ENCODE measurements at places on chromosomes 5 and 9.

- DNase-seq, result no peak
Measured at GRCh38 chr9:12735665-12736064, 39.2 kb upstream of the LURAP1L start.

- no peak for DNase-seq
Measured at GRCh38 chr9:95142728-95143127, 174.8 kb downstream of the FANCC start.

DNA sequence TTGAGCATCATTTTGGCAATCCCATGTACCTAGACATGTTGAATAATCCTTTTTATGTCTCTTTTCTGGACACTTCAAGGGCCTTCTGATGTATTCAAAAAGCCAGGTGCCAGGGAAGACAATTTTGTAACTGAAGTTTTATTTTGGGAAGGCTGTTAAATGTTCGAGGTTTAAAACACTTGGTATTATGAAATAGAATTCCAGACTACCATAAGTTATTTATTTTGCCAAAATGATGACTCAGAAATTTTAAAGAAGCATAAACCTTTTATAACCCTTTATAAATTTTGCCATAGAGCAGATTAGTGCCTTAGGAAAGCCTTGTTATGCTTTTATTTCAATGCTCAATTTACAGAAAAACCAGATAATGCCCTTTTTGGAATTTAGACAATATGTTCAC, 30.3 kb upstream of the UHRF2 start:
- DNase-seq, result peak; percentile 65

DNA sequence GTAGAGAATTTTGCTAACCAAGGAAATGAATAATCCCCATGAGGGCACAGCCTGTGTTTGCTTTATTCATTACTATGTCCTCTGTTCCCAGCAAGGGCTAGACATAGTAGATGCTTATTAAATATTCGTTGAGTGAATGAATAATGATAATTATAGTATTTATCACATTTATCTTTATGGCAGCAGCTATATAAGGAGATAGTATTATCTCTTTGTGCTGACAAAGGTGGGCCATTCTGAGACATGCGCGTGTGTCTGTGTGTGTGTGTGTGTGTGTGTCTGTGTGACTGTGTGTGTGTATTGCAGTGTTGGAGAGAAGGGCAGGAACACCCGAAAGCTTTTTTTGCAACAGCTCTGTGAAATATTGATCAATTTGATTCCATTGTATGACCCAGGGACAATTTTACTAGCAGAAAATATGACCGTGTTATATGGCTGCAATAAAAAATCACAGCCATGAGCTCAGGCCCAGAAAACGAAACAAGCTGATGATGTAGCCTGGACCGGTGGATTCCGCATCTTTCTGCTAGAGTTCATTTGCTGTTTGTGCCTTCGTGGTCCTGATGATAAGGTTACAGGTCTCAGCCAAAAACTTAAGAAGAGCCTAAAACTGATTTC, 39.8 kb downstream of the ZNF618 start:
- DNase-seq, result no peak

- no peak for DNase-seq
Measured at GRCh38 chr5:124276166-124276565, 470.3 kb downstream of the ZNF608 start.

DNA sequence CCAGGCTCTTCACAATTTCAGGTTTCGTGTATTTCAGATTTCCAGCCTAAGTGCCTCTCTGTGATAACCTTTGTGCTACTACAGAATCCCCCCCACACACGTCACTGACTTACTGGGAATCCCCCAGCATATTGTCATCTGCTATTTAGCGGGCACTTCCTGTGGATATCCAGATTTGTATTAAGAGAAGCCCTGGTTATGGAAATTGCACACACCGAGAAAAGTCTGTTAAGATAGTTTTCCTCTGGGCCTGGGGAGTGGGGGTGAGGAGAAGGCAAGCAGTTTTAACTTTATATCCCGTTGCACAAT, 269.9 kb downstream of the MED10 start:
- DNase-seq, result no peak

GRCh38 chr9:87006956-87007355, 59.6 kb upstream of the GAS1 start:
- no peak for DNase-seq

GRCh38 chr5:174159327-174160114, 114.0 kb downstream of the NSG2 start:
- no peak for DNase-seq

DNA sequence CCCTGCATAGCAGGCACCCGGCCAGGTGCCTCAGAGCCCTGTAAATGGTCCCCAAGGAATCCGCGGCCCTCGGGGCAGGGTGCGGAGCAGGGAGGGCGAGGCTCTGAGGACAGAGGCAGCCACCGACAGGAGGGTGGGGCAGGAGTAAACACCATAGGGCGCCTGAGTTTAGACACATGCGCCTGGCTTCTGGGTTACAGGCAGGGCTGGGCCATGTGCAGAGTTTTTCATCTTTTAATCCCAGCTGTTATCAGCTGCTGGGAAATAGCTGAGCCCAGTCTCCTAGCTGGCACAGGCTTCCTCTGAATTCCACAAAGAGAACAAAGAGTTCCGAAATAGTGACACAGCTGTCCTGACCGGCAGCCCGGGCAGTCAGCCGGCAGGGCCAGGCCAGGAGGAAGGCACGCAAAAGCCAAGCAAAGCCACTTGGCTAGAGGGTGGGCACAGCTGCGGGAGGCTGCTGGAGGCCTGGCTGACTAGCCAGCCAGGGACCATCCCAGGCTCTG, 98.9 kb upstream of the PHYKPL start:
- DNase-seq, result peak; percentile 1

DNA sequence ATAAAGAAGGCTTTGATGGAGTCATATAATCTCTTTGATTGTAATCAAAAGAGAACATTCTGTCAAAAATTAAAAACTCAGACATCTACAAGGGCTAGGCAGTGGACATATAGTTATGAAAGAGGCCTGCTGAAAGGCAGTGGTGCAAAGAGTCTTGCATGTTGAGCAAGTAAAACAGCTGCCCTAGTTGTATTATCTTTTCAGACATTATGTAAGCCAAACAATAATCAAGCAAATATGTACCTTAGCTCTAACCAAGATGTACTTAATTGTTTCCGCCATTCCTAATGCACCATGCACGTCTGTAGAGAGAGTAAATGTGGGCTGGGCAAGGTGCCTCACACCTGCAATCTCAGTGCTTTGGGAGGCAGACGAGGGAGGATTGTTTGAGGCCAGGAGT, 14.3 kb downstream of the GAPT start:
- DNase-seq, result no peak

DNA sequence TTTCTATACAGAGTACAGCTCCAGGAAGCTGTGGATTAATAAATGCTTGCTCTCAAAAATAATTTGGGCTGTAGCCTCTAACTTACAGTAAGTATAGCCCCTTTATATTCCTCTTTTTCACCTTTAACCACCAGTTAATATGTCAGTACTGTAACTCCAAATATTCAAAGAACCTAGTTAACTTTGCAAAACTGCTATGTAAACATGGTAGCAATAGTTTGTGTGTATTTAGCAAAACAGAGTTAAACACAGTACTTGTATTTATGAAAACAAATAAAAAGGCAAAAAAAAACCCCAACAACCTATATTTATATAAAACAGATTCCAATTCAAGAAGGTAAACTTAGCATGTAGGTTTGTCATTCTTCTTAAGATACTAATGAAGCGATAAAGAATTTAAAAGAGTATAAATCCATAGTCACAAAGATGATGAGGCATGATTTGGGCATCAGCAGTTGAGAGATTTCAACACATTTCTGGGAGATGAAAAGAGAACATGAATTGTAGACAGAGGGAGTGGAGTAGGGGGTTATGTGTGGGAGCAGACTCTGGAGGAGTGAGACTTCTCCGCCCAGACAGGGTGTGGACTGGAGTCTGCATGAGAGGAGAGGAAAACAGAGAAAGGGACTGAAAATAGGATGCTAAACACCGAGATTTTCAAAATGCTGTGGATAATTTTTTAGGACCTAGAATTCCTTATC, 47.0 kb upstream of the F2RL1 start:
- DNase-seq, result peak; percentile 48

DNA sequence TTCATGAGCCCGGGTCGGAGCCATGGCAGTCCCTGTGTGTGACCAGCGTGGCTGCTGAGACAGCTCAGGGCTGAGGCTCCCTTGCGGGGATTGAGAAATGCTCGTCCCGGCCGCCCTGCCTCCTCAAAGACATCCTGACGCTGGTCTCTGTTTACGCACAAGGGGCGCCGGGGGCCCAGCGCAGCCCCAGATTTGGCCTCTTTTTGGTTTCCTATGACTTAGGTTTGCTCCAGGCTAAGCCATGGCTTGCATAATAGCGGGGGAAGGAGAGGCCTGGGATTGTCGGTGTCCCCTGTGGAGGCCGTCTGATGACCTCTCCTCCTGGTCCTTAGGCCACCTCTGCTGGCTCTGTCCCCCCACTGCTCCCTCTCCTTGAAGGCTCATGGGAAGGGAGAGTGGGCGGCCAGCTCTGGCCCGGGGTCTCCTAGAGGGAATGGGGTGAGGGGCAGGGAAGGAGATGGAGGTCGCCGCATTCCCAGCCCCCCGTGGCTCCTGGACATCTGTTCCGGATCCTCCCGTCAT, 3.5 kb downstream of the LAMC3 start:
- no peak for DNase-seq

- DNase-seq, result peak; percentile 54
Measured at GRCh38 chr5:124599028-124599973, 147.1 kb downstream of the ZNF608 start.

GRCh38 chr9:77743386-77743785, 95.3 kb upstream of the GNA14 start:
- peak; percentile 84 for DNase-seq

DNA sequence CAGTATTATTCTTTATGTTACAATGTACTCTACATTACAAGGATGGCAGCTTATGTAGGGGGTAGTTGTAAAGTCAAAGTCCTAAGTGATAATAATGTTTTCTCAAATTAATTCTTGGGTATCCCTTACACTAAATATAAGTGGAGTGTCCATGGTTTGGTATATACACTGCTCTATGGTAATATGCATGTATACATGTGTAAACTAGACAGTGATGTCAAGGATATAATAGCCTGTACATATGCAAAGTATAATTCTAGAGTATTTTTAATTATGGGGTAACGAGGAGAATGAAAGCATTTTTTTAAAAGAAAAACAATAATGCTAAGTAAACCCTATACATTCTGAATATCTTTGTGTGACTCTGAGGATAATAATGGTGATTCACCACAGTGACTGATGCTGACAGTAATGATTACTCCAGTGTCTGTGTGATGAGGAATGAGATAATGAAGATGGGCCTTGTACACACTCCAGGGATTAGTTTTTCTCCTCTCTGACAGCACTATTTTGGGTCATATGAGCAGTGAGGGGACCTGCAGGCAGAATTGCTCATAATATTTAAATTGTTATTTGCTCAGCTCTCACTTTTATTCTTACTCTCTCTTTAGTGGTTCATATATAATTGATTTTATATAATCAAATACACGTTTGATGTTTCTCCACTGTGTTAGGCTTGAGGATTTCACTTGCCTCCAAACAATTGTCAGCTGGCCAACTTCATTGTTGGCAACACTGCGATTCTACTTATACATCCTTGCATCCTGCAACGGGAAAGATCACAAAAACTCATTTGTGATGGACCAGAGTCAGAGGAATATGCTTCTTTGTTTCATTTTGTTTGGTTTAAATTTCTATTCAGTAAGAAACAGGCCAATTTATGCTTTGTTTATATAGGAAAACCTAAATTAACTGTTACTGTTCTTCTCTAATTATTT, 88.2 kb downstream of the NREP start:
- DNase-seq, result no peak

- no peak for DNase-seq
Measured at GRCh38 chr9:113922160-113922559, 46.1 kb downstream of the ZNF618 start.

DNA sequence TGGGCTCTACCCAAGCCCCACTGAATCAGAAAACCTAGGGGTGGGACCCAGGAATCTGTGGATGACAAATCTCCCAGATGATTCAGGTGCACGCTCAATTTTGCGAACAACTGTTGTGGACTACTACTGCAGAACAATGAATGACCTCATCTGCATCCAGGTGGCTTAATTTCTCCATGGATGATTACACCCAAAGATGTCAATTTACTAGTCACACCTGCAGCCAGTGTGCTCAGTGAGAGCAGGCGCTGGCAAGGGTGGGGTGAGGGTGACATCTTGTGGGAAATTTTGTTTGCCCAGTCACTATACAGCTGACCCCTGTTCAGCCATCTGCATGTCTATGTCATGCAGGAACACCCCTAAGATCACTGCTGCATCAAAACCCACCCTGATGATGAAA, 118.2 kb downstream of the ENTREP1 start:
- no peak for DNase-seq

- DNase-seq, result peak; percentile 47
Measured at GRCh38 chr5:38547257-38547656, 9.2 kb downstream of the LIFR start.

- DNase-seq, result no peak
Measured at GRCh38 chr5:42520957-42521356, 97.7 kb downstream of the GHR start.

- peak; percentile 47 for DNase-seq
Measured at GRCh38 chr5:59893429-59894227, at the start of gene PDE4D. TSS of gene PDE4D (minus strand) at chr5:59893726.

DNA sequence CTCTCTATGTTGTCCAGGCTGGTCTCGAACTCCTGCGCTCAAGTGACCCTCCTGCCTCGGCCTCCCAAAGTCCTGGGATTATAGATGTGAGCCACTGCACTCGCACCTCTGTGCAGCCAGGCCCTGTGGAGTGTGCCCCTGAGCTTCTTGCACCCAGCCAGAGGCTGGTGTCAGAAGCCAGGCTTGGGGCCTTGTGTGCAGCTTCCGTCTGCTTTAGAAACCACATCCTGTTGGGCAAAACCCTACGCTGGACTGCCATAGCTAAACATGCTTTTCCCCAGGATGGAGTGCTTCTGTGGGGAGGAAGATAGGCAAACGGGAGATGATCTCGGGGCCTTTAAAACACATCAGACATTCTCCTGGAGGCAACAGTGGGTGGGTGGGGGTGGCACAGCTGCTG, 40.1 kb downstream of the PRRT1B start:
- DNase-seq, result no peak

DNA sequence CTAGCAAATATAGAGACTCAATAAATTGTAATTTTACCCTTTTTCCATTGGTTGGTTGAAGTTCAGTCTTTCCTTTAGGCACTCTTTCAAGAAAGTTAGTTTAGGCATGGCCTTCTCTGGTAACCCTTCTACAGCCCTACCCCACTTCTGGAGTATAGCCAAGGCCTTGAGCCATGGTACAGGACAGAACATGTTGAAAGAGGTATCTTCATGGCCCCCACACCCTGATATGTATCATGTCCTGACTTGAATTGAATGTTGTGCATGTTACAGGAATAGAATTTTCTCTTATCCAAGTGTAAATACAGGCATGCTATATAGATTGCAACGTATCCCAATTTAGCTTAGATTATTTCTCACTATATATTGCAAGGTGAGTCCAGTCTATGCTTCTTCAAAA, 175.6 kb downstream of the CD180 start:
- DNase-seq, result no peak

GRCh38 chr9:27563738-27564430, 9.4 kb downstream of the C9orf72 start:
- DNase-seq, result no peak

DNA sequence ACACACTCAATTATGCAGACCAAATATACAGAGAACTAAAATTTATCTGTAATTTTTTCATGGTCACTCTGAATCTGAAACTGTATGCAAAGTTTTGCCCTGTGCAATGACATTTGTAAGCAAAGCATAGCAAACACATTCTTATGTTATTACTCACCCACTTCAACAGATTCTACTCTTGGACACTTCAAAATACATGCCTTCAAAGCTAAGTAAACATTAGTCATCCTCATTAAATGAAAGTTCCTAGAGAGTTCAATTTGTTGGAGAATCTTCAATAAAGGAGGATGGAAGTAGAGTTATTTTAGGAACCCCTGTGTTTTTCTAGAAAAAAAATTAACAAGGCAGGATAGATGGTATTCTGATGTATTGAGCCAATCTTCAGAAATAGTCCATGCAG, 639.7 kb upstream of the C9orf72 start:
- DNase-seq, result peak; percentile 1
